Spleen (tissue), 13 donors: ENCODE measurements at places on chromosomes 4 and X. TPM values are rescaled to one million over a fixed set of nuclear protein-coding genes. Genes with fewer than 3 reads are reported as not detected.

Gene TMEM128
- total RNA-seq = 18.0 TPM

Gene AMER1
- 5.2 TPM for total RNA-seq

Gene GRIA2
- total RNA-seq = not detected

Gene ELOVL6
- total RNA-seq = 2.7 TPM

Gene IL21
- total RNA-seq = not detected

Gene GABRG1
- total RNA-seq = not detected

Gene GAGE12E
- total RNA-seq = not detected

Gene TMEM255A
- 1.7 TPM for total RNA-seq

Gene LNX1
- not detected for total RNA-seq

Gene IGSF1
- not detected for total RNA-seq

Gene SH3BP2
- 279 TPM for total RNA-seq

Gene GPC4
- 4.1 TPM for total RNA-seq

Gene TNIP3
- total RNA-seq = 2.2 TPM

Gene GPC3
- 0.85 TPM for total RNA-seq

Gene SMIM20
- 18.0 TPM for total RNA-seq

Gene ATP1B4
- not detected for total RNA-seq

- no peaks in the 10 kb centered on the region for H3K36me3 ChIP-seq
- DNase-seq = no peak
- no peaks in the 10 kb centered on the region for H3K27me3 ChIP-seq
- no peak overlapping the region for H3K4me3 ChIP-seq
Observed at GRCh38 chr4:112938461-112939058, 110.9 kb upstream of the ANK2 start.

GRCh38 chr4:72987741-72988729, 81.5 kb downstream of the COX18 start:
- no peak overlapping the region for H3K4me3 ChIP-seq
- no peaks in the 10 kb centered on the region for H3K27me3 ChIP-seq
- H3K27ac ChIP-seq = no peak overlapping the region

DNA sequence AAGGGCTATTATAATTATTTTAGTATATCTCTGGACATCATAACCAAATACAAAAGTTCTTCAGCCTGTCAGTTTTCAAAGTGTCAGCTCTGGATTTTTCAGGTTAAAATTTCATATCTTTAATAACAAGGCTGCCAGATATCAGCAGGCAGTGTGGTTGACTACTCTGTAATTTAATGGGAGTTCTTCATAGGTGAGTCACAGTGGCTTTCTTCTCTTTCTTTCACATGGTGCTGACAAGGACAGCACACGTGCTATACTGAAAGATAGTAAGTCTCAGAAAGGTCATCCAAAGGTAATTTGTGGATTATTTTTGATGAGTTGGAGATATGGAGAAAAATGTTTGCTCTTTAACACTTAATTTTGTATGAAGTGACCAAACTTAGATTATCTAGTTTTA, 43.2 kb downstream of the GALNT7 start:
- no peaks in the 10 kb centered on the region for H3K36me3 ChIP-seq
- no peaks in the 10 kb centered on the region for H3K4me1 ChIP-seq
- H3K27me3 ChIP-seq = no peaks in the 10 kb centered on the region
- no peak overlapping the region for H3K4me3 ChIP-seq
- no peak for DNase-seq

- no peaks in the 10 kb centered on the region for H3K4me1 ChIP-seq
- DNase-seq = no peak
- H3K4me3 ChIP-seq = no peak overlapping the region
- H3K27ac ChIP-seq = no peak overlapping the region
- no peaks in the 10 kb centered on the region for H3K36me3 ChIP-seq
Observed at GRCh38 chr4:156190615-156191014, 236.9 kb upstream of the CTSO start.

GRCh38 chrX:149569770-149570169, 17.5 kb downstream of the MAGEA9B start:
- H3K27me3 ChIP-seq = no peaks in the 10 kb centered on the region
- no peak overlapping the region for H3K27ac ChIP-seq
- no peak for DNase-seq
- H3K36me3 ChIP-seq = no peaks in the 10 kb centered on the region
- no peaks in the 10 kb centered on the region for H3K4me1 ChIP-seq

- DNase-seq = no peak
- no peak overlapping the region for H3K27ac ChIP-seq
- no peaks in the 10 kb centered on the region for H3K36me3 ChIP-seq
- peaks cover 7% of the 10 kb centered on the region for H3K4me1 ChIP-seq
- no peak overlapping the region for H3K4me3 ChIP-seq
Observed at GRCh38 chr4:7719354-7720174, 220.1 kb downstream of the AFAP1 start.

- peaks cover 8% of the 10 kb centered on the region for H3K4me1 ChIP-seq
- no peaks in the 10 kb centered on the region for H3K36me3 ChIP-seq
- DNase-seq = peak; percentile 84
- peak within 1 kb of the TSS; percentile 45 for H3K4me3 ChIP-seq
Observed at GRCh38 chrX:102712216-102712966, at the start of gene GPRASP2. TSS of gene GPRASP2 (plus strand) at chrX:102712448. CDS start at chrX:102714870, 2,422 bp downstream.

DNA sequence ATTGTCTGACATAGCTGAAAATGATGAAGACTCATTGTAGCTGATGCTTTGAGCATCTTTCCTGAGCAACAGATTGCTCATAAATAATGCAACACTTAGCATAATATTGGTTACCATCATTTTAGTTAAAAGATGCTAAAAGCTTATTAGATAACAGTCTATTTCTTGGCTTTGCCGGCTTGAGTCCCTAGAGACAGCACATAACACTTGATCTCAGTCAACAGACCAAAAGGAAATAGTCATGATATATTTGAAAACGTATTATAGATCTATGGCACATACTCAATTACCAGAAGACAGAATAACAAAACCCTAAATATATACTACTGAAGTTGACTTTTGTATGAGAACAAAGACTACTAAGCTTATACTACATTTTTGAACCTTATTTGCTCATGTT, 846.7 kb upstream of the EPHA5 start:
- H3K4me3 ChIP-seq = no peak overlapping the region
- H3K27ac ChIP-seq = no peak overlapping the region
- H3K36me3 ChIP-seq = no peaks in the 10 kb centered on the region
- H3K4me1 ChIP-seq = no peaks in the 10 kb centered on the region

GRCh38 chr4:136810626-136811025, 721.7 kb downstream of the PCDH18 start:
- DNase-seq = no peak
- H3K4me3 ChIP-seq = no peak overlapping the region
- H3K27ac ChIP-seq = no peak overlapping the region
- no peaks in the 10 kb centered on the region for H3K27me3 ChIP-seq
- no peaks in the 10 kb centered on the region for H3K4me1 ChIP-seq

DNA sequence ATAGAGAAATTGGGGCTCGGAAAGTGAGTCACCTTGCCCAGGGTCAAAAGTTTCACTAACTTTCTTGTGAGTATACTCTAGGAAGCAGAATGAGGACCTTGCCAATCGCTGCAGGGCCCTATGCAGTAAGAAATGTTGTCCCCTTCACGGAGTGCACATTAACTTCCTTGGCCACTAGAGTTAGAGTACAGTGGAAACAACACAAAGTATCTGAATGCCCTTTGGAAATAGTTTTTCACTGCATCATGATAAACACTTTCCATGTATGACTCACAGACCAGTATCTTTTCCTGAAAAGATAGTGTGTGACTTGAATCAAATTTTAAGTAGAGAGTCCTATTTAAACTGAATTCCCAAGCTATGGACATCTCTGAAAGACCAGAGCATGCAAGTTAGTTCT, 45.5 kb upstream of the STK26 start:
- no peak overlapping the region for H3K27ac ChIP-seq
- no peaks in the 10 kb centered on the region for H3K27me3 ChIP-seq
- H3K4me3 ChIP-seq = no peak overlapping the region
- no peak for DNase-seq
- no peaks in the 10 kb centered on the region for H3K36me3 ChIP-seq
- H3K4me1 ChIP-seq = no peaks in the 10 kb centered on the region

GRCh38 chrX:139194571-139195280, 335.8 kb upstream of the F9 start:
- H3K4me3 ChIP-seq = peak overlapping the region; percentile 31
- no peaks in the 10 kb centered on the region for H3K4me1 ChIP-seq
- no peaks in the 10 kb centered on the region for H3K36me3 ChIP-seq
- H3K27me3 ChIP-seq = peaks cover 12% of the 10 kb centered on the region

DNA sequence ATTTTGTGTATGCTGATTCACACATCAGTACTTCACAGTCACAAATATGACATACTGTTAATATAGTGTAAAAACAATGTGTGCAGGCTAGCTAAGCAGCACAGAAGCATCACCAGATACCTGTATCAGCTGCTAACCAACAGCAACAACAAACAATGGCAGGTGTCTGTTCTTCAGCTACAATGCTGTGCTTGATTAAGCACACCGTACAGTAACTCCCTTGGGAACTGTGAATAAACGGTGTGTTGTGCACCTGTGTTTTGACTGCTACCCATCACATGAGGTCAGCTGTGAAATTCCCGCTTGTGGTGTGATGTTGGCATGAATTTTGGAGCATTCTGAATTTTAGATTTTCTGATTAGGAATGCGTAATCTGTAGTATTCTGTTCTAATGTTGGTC, 379.7 kb upstream of the FAT1 start:
- no peak overlapping the region for H3K27ac ChIP-seq
- no peaks in the 10 kb centered on the region for H3K36me3 ChIP-seq
- H3K4me3 ChIP-seq = no peak overlapping the region
- H3K27me3 ChIP-seq = no peaks in the 10 kb centered on the region

GRCh38 chrX:11733614-11734013, 24.4 kb upstream of the MSL3 start:
- no peak overlapping the region for H3K27ac ChIP-seq
- no peaks in the 10 kb centered on the region for H3K4me1 ChIP-seq
- H3K4me3 ChIP-seq = no peak overlapping the region
- H3K27me3 ChIP-seq = no peaks in the 10 kb centered on the region

GRCh38 chrX:9447906-9448305, 17.0 kb upstream of the TBL1X start:
- no peaks in the 10 kb centered on the region for H3K4me1 ChIP-seq
- no peak overlapping the region for H3K4me3 ChIP-seq
- H3K36me3 ChIP-seq = no peaks in the 10 kb centered on the region
- no peak overlapping the region for H3K27ac ChIP-seq
- DNase-seq = no peak

- H3K4me3 ChIP-seq = no peak overlapping the region
- H3K27me3 ChIP-seq = no peaks in the 10 kb centered on the region
- no peaks in the 10 kb centered on the region for H3K36me3 ChIP-seq
- DNase-seq = no peak
Observed at GRCh38 chrX:39592776-39593175, 505.0 kb downstream of the BCOR start.

- no peak overlapping the region for H3K27ac ChIP-seq
- H3K36me3 ChIP-seq = no peaks in the 10 kb centered on the region
- H3K27me3 ChIP-seq = no peaks in the 10 kb centered on the region
- H3K4me3 ChIP-seq = no peak overlapping the region
Observed at GRCh38 chr4:185872747-185873380, 60.9 kb upstream of the SORBS2 start.

DNA sequence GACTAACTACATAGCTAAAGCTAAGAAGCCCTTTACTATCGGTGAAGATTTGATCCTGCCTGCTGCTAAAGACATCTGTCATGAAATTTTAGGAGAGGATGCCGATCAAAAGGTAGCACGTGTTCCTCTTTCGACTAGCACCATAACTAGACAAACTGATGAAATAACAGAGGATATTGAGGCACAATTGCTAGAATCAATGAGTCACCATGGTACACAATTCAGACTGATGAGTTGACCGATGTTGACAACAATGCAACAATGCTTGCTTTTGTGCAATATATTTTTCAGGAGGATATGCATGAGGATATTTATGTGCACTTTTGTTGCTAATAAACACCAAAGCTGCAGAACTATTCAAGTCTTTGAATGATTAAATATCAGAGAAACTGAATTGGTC, 24.3 kb downstream of the TBCK start:
- no peaks in the 10 kb centered on the region for H3K4me1 ChIP-seq
- H3K36me3 ChIP-seq = peaks cover 44% of the 10 kb centered on the region
- H3K27ac ChIP-seq = no peak overlapping the region
- no peaks in the 10 kb centered on the region for H3K27me3 ChIP-seq

GRCh38 chr4:78692822-78693170, 83.4 kb upstream of the BMP2K start:
- peaks cover 24% of the 10 kb centered on the region for H3K4me1 ChIP-seq
- H3K36me3 ChIP-seq = no peaks in the 10 kb centered on the region
- no peaks in the 10 kb centered on the region for H3K27me3 ChIP-seq
- H3K27ac ChIP-seq = no peak overlapping the region
- DNase-seq = no peak

DNA sequence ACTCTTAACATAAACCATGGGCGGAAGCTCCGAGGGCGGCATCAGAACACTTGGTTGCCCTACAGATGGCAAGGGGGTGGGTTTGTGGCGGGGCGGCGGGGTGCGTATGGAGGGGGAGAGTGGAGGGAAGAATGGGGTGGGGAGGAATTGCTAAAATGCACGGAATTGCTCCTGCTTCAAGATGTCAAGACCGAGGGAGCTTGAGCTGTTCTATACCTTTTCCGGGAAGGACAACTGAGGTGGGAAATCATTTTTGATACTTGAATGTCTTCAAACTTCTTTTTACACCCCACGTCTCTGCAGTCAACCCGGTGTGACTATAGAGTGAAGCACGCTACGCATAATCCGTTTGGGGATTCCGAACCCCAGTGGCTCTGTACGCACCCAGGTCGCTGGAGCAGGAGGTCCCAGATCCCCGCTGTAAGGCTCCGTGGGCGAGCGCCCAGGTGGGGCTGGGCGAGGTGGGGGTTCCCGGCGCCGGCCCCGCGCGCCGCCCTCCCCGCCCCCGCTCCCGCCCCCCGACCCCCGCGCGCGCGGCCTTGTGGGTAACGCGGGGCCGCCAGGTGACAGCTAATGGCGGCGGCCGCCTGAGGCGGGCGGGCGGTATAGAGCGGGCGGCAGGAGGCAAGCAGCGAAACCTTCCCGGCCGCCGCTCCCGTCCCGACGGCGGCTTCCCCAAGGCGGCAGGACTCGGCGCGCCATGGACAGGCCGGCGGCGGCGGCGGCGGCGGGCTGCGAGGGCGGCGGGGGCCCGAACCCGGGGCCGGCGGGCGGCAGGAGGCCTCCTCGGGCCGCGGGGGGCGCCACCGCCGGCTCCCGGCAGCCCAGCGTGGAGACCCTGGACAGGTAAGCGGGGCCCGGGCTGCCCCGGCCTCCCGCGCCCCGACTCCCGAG, at the start of gene MTMR1:
TSS of gene MTMR1 (plus strand) at position 566 of the 894 bp plus-strand sequence. CDS start at position 701, 135 bp downstream.
- peaks cover 6% of the 10 kb centered on the region for H3K4me1 ChIP-seq
- no peaks in the 10 kb centered on the region for H3K27me3 ChIP-seq
- DNase-seq = peak; percentile 89
- peak within 1 kb of the TSS; percentile 39 for H3K4me3 ChIP-seq

DNA sequence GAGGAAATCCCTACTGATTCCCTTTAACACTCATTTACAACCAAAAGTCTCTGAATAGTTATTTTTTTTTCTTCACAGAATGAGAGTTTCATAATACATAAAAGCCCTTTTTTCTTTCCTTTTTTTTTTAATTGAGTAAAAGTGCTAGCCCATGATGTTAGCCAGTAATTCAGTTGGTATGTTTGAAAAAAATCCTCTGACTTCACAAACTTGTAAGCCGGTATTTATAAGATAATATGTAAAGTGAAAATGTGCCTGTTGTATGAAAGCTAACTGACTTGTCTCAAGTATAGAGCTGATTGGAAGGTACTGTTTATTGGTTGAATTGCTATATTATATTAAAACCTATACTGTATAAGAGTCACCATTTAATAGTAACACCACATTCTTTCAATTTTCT, 70.2 kb upstream of the NEIL3 start:
- no peak overlapping the region for H3K27ac ChIP-seq
- no peaks in the 10 kb centered on the region for H3K27me3 ChIP-seq
- no peaks in the 10 kb centered on the region for H3K36me3 ChIP-seq
- no peak overlapping the region for H3K4me3 ChIP-seq
- H3K4me1 ChIP-seq = no peaks in the 10 kb centered on the region

- no peak for DNase-seq
- H3K4me1 ChIP-seq = no peaks in the 10 kb centered on the region
- H3K27ac ChIP-seq = no peak overlapping the region
- H3K4me3 ChIP-seq = no peak overlapping the region
- no peaks in the 10 kb centered on the region for H3K36me3 ChIP-seq
- no peaks in the 10 kb centered on the region for H3K27me3 ChIP-seq
Observed at GRCh38 chrX:38717871-38718270, 83.4 kb upstream of the MID1IP1 start.
